ENCODE measurements at places on chromosomes 1 and 21.
A peak's percentile ranks its signal among the peaks of the same experiment; 100 is the strongest.

GRCh38 chr1:246067432-246068216 lies 439.5 kb downstream of the SMYD3 start:
- H3K27ac ChIP-seq: no peak overlapping the region
- H3K27me3 ChIP-seq: no peaks in the 10 kb centered on the region
- H3K4me1 ChIP-seq: peaks cover 10% of the 10 kb centered on the region
- no peaks in the 10 kb centered on the region for H3K36me3 ChIP-seq
- peak; percentile 28 for DNase-seq
- H3K4me3 ChIP-seq: no peak overlapping the region

GRCh38 chr1:156926175-156926574 lies 5.7 kb downstream of the LRRC71 start:
- no peaks in the 10 kb centered on the region for H3K36me3 ChIP-seq
- H3K4me1 ChIP-seq: peaks cover 28% of the 10 kb centered on the region
- no peak overlapping the region for H3K4me3 ChIP-seq
- H3K27ac ChIP-seq: no peak overlapping the region
- peaks cover 85% of the 10 kb centered on the region for H3K27me3 ChIP-seq
- peak; percentile 89 for DNase-seq

GRCh38 chr1:145601593-145601992 lies 6.2 kb upstream of the GPR89A start:
- H3K36me3 ChIP-seq: no peaks in the 10 kb centered on the region
- H3K27ac ChIP-seq: no peak overlapping the region
- no peaks in the 10 kb centered on the region for H3K4me1 ChIP-seq
- no peak for DNase-seq
- peaks cover 8% of the 10 kb centered on the region for H3K27me3 ChIP-seq

- H3K27me3 ChIP-seq: no peaks in the 10 kb centered on the region
- no peak overlapping the region for H3K27ac ChIP-seq
- peaks cover 8% of the 10 kb centered on the region for H3K4me1 ChIP-seq
- no peak for DNase-seq
- no peak overlapping the region for H3K4me3 ChIP-seq
- peaks cover 46% of the 10 kb centered on the region for H3K36me3 ChIP-seq
Measured at GRCh38 chr1:165666152-165666825, 32.1 kb downstream of the ALDH9A1 start.

DNA sequence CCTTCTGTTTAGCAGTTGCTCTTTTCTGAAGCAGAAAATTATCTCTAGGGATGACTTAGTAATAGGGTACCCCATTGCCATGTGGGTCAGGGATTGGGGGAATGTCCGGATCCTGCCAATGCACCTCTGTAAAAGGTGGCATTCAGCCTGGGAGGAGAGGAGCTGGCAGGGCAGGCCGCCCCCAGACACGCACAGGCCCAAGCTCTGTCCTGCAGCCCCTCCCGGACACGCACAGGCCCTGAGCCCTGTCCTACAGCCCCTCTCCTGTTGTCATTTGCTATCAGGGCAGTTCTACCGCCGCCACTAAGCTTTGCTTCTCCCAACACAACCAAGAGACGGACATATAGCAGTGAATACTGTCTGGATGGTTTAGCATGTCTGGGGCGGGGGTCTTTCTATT lies 219.1 kb downstream of the SDCCAG8 start:
- no peak overlapping the region for H3K4me3 ChIP-seq
- peaks cover 1% of the 10 kb centered on the region for H3K36me3 ChIP-seq
- H3K27ac ChIP-seq: no peak overlapping the region
- no peaks in the 10 kb centered on the region for H3K27me3 ChIP-seq
- H3K4me1 ChIP-seq: peaks cover 10% of the 10 kb centered on the region

- H3K27me3 ChIP-seq: peaks cover 3% of the 10 kb centered on the region
- H3K36me3 ChIP-seq: no peaks in the 10 kb centered on the region
- peak overlapping the region; percentile 70 for H3K4me3 ChIP-seq
- H3K27ac ChIP-seq: no peak overlapping the region
- peaks cover 6% of the 10 kb centered on the region for H3K4me1 ChIP-seq
Measured at GRCh38 chr1:151147132-151147503, 687 bp upstream of the SEMA6C start.

GRCh38 chr1:7436056-7437005 lies 334.8 kb upstream of the VAMP3 start:
- DNase-seq: no peak
- no peak overlapping the region for H3K4me3 ChIP-seq
- no peaks in the 10 kb centered on the region for H3K27me3 ChIP-seq
- no peak overlapping the region for H3K27ac ChIP-seq
- H3K4me1 ChIP-seq: no peaks in the 10 kb centered on the region

GRCh38 chr1:64195081-64195395 lies 8.4 kb upstream of the UBE2U start:
- H3K27me3 ChIP-seq: no peaks in the 10 kb centered on the region
- H3K36me3 ChIP-seq: no peaks in the 10 kb centered on the region
- peaks cover 2% of the 10 kb centered on the region for H3K4me1 ChIP-seq
- no peak overlapping the region for H3K27ac ChIP-seq
- no peak for DNase-seq

DNA sequence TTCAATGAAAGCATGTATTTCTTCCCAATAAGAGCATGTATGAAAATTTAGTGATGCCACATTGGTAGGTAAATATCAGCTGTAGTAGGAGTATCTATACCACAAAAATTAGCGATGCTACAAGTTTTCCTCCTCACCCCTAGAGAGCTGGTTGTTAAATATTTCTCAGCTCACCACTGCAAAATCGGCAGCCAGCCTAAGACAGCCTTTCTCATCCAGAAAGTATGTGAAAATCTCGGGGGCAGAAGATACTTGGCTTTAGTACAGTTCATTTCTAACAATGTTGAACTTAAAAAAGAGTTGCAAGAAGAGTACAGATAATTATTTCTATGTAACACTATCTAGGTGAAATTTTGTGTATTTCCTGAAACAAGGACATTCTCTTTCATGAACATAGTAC lies 235.4 kb downstream of the TPR start:
- H3K36me3 ChIP-seq: no peaks in the 10 kb centered on the region
- H3K27ac ChIP-seq: no peak overlapping the region
- H3K27me3 ChIP-seq: no peaks in the 10 kb centered on the region
- no peak overlapping the region for H3K4me3 ChIP-seq

DNA sequence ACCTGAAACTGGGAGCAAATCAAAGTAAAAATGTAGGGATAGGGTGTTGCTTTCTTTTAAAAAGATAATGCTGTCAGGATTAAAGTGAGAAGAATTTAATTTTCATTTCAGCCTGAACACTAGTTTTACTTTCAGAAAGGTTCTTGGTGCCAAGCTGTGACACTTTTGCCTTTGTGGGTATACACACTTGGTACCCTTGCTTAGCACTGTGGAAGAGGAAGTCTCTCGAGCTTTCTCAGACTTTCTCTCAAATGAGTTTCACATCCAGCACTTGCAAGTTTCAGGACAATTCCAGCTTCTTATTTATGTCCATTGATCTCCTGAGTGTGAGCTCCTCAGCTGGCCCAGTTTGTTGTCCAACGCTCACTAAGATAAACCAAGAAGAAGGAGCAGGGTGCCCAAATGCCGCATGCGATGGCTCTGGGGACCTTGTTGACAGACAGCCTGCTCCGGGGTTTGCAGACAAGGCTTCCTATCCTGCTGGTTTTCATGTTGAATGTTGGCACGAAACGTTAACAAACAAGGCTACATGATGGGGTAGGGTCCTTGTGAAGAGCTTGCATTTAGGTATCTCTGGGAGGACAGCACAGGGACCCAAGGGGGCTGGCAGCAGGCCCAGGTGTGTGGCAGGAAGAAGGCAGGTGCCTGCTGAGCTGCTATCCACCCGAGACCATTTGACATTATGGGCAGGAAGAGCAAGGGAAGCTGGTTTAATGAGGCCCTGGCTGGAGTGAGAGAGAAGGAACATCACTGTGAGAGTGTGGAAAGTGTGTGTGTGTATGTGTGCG lies 79.7 kb downstream of the POFUT2 start:
- H3K4me3 ChIP-seq: no peak overlapping the region
- DNase-seq: no peak
- no peak overlapping the region for H3K27ac ChIP-seq
- H3K36me3 ChIP-seq: peaks cover 14% of the 10 kb centered on the region
- H3K27me3 ChIP-seq: no peaks in the 10 kb centered on the region

DNA sequence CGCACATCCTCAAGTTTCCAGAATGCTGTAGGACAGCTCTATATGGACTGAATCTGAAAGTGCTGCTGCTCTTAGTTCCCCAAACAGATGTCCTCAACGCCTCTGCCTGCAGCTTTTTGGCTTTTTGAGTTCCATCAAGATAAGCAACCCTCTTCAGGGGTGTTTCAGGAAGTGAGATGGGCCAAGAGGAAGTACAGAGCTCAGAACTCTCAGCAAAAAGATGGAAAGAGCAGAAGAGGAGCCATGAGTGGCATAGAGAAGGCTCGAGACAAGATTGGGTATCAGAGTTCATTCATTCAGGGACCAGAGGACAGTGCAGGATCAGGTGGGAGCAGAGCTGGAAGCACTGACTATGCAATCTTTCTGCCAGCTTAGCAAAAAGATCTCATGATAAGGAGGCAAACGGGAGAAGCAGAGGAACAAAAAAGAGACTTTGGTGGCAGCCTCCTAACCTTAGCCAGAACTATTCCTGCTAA lies at the start of the genes ADORA3 and TMIGD3:
ADORA3 (minus strand) TSS at position 49 of the 476 bp plus-strand sequence. CDS start 279 bp downstream, outside the sequence.
TMIGD3 (minus strand) TSS at position 49 of the 476 bp plus-strand sequence. CDS start 279 bp downstream, outside the sequence.
- no peaks in the 10 kb centered on the region for H3K27me3 ChIP-seq
- no peak within 1 kb of the TSS for H3K4me3 ChIP-seq
- no peaks in the 10 kb centered on the region for H3K36me3 ChIP-seq
- H3K4me1 ChIP-seq: peaks cover 48% of the 10 kb centered on the region

All from activated CD8-positive, alpha-beta T cell treated with anti-CD3 and anti-CD28 coated beads for 36 hours (primary cell).